ENCODE measurements at places on chromosomes 3 and 15.

- no peak for DNase-seq
Measured at GRCh38 chr3:122730240-122730639, 49.6 kb downstream of the PARP14 start.

DNA sequence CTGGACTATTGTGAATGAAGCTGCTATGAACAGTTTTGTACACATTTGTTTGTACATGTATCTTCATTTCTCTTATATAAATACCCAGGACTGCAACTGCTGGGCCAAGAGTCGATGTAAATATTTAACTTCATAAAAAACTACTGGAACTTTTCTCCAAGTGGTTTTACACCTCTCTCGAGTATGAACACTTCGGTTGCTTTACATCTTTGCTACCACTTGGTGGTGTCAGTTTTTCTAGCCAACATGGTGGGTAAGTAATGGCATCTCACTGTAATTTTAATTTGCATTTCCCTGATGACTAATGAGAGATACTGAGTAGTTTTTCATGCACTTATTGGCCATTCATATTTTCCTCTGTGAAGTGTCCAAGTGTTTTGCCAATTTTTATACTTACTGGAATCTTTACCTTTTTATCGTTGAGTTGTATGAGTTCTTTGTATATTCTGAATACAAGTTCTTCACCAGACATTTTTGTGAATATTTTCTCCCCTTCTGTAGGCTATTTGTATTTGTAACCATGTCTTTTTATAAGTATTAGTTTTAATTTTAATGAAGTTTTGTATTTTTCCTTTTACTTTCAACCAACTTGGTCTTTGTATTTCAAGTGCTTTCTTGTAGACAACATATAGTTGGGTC is 44.4 kb downstream of the PCOLCE2 start:
- peak; percentile 7 for DNase-seq

GRCh38 chr3:119395923-119396358 is 67.5 kb downstream of the TMEM39A start:
- no peak for DNase-seq

GRCh38 chr15:82058026-82058425 is 12.2 kb upstream of the MEX3B start:
- no peak for DNase-seq

- no peak for DNase-seq
Measured at GRCh38 chr3:71825551-71826283, 40.8 kb upstream of the PROK2 start.

GRCh38 chr3:29168696-29169095 is 112.2 kb upstream of the RBMS3 start:
- DNase-seq = no peak

DNA sequence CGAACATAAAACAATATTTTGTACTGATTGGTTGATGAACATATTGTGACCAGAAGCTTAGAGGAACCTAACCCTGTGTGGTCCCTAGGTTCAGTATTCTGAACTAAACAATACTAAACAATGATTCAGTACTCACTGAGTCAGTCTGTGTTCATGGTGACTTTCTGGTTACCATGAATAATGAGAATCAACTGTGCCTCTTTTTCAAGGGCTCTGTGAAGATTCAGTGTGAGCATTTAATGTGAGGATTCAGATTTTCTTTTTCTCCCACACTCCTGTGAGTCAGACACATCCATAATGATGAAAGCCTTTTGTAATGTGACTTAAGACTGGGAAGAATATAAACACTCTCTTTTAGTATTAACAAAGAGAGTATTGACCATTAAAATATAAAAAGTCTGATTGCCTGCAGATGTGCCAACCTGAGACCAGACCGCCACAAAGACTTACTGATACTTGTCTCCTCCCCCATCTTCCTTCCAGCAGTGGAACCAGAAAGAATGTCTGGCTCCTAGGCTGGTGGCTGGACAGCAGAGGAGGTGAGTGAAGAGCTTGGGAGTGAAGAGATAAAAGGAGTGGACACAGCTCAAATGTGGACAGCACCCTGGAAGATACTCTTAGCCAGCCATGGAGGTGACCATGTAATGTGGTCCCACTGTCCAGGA is 17.6 kb upstream of the ACTL6A start:
- no peak for DNase-seq

GRCh38 chr3:61724183-61724582 is 162.8 kb downstream of the PTPRG start:
- no peak for DNase-seq

DNA sequence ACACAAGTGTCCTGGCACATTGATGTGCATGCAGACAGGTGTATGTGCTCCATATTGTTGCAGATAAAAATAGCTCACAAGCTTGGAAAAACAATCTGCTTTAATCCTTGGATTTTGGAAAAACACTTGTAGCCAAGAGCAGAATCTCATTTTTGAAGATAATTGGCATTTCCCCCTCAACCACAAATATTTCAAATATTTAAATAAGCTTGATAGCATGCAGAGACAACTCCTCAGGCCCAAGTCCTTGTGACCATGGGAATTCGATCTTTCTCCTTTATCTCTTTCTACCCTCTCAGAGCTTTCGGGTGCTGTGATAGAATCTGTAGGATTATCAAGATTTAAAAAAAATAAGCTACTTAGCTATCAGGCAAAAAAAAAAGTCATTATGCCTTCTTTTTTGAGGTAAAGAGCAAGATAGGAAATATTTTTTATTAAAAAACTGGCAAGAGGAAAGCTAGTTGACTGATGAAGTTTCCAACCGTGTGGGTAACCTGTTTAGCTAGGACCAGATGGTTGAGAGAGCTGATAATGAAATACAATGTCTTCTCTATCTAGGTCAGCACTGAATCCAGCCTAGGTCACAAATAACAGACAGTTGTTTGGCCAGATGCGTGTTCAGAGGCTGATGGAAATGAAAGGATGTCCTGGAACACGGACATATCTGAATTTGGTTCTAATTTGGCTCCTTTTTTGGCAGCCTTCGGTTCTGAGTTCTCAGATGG is 54.9 kb upstream of the SNRK start:
- DNase-seq = no peak

GRCh38 chr15:51077221-51078153 is 17.2 kb downstream of the TNFAIP8L3 start:
- DNase-seq = peak; percentile 73

GRCh38 chr3:44136421-44136820 is 105.3 kb upstream of the TOPAZ1 start:
- DNase-seq = no peak

GRCh38 chr3:185070491-185071286 is 82.2 kb downstream of the C3orf70 start:
- no peak for DNase-seq

GRCh38 chr3:194575484-194576210 is 57.6 kb downstream of the TMEM44 start:
- DNase-seq = no peak

- no peak for DNase-seq
Measured at GRCh38 chr3:145752576-145752975, 408.4 kb downstream of the PLOD2 start.

DNA sequence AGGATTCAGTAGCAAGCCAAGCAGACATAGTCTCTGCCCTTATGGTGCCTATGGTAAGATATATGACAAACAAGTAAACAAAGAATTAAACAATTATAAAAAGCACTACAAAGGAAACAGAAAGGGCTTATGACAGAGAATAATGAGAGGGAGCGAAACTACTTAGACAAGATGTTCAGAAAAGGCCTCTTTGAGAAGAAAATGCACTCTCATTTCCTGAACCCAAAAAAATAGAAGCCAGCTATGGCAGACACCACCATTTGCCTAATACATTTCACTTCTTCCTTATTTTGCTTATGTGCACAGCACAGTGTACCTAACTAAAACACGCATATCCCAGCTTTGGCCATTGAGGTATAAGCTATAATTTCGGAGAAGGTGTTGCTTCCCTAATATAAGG is 465.5 kb upstream of the PPP2R3A start:
- DNase-seq = no peak

DNA sequence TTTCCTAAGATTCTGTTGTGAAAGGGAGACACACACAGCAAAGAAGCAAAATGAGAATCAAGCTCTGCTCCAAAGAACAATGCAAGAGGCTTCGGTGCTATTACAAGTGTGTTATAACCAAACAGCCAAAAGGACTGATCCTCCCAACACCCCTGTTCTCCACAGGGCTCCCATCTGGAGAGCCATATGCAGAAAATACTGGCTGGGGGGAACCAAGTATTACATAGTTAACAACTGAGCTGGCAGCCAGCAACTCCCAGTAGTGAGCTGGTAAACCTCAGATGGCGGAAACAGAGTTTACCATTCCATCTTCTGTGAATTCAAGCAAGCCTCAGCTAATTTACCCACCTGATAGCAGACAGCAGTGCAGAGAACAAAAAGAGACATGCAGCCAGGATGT is 156.4 kb downstream of the NTRK3 start:
- DNase-seq = no peak

All from B cell (primary cell).